ENCODE measurements at places on chromosomes 2 and 18. TPM values are rescaled to one million over a fixed set of nuclear protein-coding genes. Genes with fewer than 3 reads are reported as not detected.

Gene COLEC12
- total RNA-seq = 19.3 TPM

GRCh38 chr2:191299866-191300265 is 54.7 kb downstream of the MYO1B start:
- DNase-seq = no peak

Gene GKN1
- total RNA-seq = not detected

DNA sequence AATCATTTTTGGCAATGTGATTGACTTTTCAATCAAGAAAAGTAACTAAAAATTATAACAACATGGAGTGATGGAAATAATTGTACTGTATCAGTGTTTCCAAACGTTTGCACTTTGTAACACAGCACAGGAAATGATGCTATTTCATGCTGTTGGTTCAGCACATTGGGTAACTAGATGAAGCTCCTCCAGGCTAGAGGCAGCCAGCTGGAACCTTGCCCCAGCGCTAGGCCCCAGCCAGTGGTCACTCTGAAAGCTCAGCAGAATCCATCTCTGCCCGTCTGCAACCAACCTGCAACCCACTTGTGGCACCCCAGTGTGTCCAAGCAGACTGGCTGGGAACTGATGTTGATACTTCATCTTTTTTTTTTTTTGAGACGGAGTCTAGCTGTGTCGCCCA is 15.3 kb downstream of the UNC50 start:
- peak; percentile 74 for DNase-seq

DNA sequence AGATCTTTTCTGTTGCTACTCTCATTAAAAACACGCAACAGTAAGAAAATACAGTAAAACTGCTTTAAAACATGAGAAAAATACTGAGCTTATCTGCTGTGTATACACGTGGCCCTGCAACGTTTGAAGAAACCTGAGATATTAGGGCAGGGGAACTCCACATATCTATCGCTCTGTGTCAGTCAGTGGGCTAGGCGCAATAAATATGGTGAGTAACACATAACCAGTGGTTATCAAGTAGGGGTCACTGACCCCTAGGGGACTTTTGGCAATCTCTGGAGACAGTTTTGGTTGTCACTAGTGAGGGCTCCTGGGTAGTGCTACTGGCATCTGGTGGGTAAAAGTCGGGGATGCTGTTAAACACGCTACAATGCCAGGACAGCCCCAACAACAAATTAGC is 14.9 kb downstream of the STAT1 start:
- DNase-seq = no peak

GRCh38 chr2:147554521-147555107 is 290.2 kb upstream of the ACVR2A start:
- no peak for DNase-seq

All from sciatic nerve (tissue), 2 donors.